ENCODE measurements at places on chromosomes 4 and X.

DNA sequence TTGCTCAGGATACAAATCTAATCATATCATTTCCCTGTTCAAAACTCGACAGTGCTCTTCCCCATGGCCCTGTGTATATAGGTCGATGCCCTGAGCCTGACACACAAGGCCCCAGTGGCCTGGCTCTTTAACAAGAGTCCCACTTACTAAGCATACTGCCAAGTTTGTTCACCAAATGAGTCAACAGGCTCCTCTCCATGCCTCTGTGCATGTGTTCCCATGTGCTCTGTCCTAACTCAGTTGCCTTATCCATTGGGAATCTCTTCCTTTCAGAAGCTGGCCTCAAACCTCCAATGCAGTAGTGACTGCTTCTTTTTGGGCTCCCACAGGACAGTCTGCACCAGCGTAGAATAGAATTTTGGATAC is 18.9 kb upstream of the CXCR3 start:
- DNase-seq, result no peak

DNA sequence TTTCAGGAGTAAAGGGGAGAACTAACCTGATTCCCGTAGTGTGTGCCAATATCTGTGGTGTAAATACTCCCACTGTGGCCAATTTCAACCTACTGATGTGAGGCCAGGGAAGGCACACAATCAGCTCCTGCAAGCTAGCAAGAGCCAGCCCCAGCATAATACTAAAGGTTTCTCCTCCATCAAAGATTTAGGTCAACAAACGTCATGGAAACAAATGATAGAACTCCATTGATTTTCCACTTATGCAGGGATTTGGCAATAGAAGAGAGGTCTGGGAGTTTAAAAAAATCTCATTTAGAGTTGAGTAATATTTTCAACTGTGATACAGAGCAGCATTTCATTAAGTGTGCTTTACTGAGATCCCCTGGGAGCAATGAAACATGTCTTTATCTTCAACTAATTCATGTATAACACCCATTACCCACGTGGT is 15.8 kb upstream of the VEGFD start:
- no peak for DNase-seq

GRCh38 chrX:119573222-119573621 is 1.1 kb upstream of the UBE2A start:
- no peak for DNase-seq

GRCh38 chr4:182144626-182145333 is 98.4 kb upstream of the TENM3 start:
- DNase-seq, result no peak

DNA sequence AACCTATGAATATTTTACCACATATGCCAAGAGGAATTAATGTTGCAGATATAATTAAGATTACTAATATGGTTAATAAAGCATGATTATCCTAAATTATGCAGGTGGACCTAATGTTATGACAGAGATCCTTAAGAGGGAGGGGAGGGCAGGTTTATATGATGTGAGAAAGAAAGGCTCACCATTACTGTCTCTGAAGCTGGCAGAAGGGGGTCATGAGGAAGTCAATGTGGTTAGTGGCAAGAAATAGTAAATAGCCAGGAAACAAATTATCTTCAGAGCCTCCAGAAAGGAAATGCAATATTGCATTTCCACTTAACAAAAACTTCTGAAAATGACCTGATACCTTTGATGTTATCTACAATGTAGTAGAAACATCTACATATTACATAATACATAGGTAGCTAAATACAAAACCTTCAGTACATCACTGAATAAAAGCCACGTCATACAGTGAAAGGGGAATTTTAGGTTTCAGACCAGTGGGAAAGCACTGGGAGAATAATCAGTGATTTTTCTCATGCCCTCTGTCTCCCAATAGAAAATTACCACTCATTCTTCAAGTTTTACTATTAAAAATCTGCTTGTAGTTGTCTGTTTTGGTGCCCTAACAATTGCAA is 609.2 kb downstream of the SPOCK3 start:
- DNase-seq, result no peak

- DNase-seq, result no peak
Observed at GRCh38 chr4:118997601-118998000, 108.9 kb downstream of the SYNPO2 start.

- DNase-seq, result no peak
Observed at GRCh38 chr4:152104356-152104755, 343.5 kb upstream of the GATB start.

- no peak for DNase-seq
Observed at GRCh38 chr4:20253735-20254409, 2.2 kb downstream of the SLIT2 start.

DNA sequence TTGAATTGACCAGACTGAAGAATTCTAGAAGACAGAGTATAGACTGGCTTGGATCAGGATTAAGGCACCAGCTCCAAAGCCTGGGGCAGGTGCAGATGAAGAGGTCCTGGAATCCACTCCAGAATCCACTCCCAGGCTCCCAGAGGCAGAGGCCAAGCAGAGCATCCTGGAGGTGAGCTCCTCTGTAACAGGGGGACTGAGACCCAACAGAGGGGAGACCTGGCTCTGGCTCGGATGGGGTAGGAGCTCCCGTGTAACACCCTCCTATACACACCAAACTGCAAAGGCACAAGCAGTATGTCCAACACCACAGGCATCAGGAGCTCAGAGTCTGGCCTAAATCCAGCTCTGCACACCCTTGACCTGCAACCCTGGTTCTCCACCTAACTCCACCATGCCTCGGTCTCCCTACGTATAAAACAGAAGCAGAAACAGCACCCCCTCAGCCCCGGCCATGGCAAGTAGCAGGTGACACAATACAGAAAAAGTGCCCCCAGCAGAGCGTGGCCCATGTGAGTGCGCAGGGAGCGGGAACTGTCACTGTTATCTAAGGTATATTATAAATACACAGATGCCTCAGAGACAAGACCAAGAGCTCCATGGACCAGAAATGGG is 14.9 kb downstream of the RNF212 start:
- DNase-seq, result no peak

DNA sequence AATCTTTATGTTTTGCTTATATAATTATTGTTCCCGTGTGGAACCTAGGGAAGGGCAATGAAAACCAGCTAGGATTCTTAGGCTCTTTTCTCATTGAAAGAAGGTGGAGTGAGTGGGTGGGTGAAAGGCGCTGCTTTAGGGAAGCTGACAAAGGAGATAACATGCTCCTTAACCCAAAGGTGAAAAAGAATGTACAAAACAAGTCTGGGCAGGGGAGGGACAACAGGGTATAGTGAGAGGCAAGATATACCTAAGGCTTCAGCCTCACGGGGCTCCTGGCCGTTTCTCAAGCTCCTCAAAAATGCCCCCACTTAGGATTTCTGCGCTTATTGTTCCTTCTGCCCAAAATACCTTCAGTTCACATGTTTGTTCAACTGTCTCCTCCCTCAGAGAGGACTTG is 1.8 kb downstream of the SH2D1A start:
- DNase-seq, result no peak

- no peak for DNase-seq
Observed at GRCh38 chrX:39337451-39337850, 536.2 kb downstream of the MID1IP1 start.

- DNase-seq, result no peak
Observed at GRCh38 chr4:6466756-6467381, 5.5 kb downstream of the PPP2R2C start.

DNA sequence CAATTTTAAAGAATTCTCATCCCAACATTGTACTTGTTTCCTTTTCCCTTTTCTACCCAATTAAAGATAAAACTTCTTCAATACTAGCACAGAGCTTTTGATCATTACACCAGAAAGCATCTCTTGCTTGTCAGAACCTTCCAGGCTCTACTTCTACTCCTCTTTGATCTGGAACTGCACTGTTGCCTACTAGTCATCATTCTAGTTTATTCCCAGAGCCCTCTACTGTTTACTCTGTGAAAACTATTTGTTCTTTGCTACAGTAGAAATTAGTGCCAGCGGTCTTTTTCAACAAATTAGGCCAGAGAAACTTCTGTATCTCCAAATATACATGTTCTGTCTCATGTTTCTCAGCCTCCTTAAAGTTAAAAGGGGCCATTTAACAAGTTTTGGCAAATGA is 46.8 kb upstream of the TMPRSS11F start:
- no peak for DNase-seq

DNA sequence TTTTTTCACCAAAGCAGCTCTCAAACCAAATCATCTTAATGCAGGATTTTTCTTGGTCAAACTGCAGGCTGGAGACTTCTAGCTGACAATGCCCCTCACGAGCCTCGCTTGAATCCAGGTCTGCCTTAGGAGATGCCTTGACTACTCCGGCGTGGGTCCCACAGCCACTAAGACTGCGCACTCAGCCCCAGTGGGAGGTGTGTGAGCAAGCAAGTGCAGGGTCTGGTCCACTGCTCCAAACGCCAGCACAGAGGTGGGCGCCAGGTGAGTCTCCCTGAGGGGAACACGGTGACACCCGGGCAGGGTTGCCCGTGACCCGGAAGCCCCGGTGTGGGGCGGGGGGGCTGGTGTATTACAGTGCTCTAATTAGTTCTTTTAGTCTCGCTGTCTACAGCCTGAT is 838.3 kb downstream of the NLGN4X start:
- DNase-seq, result no peak

GRCh38 chrX:74015379-74016019 is 288.5 kb upstream of the ZCCHC13 start:
- peak; percentile 29 for DNase-seq

DNA sequence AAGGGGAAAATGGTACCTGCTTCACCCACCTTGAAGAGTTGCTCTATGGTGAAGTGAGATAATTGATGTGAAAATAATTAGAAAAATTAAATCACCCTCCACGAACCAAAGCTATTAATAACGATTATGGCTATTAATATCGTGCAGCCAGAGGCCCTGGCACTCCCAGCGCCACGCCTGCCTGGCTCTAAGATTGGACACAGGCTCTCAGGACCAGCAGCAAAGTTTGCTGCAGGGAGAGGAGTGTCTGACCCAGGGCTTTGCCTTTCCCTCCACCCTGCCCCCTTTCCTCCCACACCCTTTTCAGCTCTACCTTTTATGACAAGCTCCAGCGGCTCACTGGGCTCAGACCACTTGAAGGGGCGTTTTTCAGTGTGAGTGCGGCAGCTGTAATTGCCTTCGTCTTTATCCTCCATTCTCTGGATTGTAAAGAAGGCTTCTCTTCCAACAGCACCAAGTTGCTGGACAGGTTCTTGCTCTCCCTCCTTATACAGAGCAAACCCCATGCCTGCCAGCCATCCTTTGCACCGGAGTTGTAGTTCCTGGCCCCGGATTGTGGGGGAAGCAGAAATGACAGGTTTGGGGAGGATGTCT is 11.5 kb downstream of the IGSF1 start:
- no peak for DNase-seq

GRCh38 chr4:145280541-145280940 is 100.2 kb upstream of the OTUD4 start:
- no peak for DNase-seq

- DNase-seq, result no peak
Observed at GRCh38 chrX:68634649-68635227, 12.7 kb upstream of the STARD8 start.

- no peak for DNase-seq
Observed at GRCh38 chr4:10061650-10062415, 40.5 kb upstream of the SLC2A9 start.

- DNase-seq, result no peak
Observed at GRCh38 chr4:33323393-33323792, 2603.2 kb downstream of the PCDH7 start.

DNA sequence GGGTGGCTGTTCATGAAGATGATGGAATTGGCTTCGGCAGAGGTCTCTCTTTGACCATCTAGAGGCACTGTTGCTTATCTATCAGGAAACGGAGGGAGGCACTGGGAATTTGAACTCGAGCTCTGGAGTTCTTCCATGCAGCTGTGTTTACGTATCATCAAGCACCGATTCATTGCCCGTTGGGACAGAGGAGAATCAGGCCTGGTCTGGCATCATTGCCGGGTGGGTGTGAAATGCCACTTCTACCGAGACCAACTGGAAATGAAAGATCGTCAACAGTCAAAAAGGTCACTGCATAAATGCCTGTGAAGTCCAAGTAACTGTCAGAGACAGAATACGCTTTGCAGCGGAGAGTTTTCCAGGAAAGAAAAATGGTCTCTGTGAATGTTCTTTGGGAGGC is 166.9 kb downstream of the ASMT start:
- no peak for DNase-seq

DNA sequence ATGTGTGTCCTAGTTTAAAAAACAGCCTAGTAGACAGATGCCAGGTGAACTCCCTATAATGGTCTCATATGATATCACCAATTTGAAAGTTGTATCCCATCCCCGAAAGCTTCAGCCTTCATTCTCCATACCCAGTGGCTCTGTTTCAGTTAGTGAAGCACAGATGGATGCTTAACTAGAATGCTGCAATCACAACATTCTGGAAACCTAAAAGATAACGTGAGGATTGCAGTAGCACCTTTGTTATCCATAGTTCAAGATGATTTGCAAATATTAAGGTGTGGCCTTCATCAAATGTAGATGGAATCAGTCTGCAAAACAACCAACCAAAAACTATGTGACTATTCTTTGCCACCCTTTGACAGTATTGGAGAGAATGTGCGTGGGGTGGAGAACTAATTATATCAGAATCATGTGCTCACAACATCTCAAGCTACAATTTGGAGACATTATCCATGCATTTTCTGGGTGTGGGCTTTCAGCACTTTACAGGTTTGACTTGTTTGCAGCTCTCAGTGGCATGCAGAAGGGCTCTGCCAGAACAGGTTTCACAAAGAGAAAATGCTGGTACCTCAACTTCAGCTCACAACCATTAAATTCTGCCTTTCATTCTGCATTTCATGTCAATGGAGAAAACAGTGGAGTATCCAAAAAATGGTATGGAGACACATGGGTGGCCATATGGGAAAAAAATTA is 18.3 kb upstream of the PPID start:
- no peak for DNase-seq

- DNase-seq, result no peak
Observed at GRCh38 chr4:15163284-15163645, 161.0 kb downstream of the CPEB2 start.

- DNase-seq, result no peak
Observed at GRCh38 chr4:141652161-141652778, 15.9 kb downstream of the IL15 start.

DNA sequence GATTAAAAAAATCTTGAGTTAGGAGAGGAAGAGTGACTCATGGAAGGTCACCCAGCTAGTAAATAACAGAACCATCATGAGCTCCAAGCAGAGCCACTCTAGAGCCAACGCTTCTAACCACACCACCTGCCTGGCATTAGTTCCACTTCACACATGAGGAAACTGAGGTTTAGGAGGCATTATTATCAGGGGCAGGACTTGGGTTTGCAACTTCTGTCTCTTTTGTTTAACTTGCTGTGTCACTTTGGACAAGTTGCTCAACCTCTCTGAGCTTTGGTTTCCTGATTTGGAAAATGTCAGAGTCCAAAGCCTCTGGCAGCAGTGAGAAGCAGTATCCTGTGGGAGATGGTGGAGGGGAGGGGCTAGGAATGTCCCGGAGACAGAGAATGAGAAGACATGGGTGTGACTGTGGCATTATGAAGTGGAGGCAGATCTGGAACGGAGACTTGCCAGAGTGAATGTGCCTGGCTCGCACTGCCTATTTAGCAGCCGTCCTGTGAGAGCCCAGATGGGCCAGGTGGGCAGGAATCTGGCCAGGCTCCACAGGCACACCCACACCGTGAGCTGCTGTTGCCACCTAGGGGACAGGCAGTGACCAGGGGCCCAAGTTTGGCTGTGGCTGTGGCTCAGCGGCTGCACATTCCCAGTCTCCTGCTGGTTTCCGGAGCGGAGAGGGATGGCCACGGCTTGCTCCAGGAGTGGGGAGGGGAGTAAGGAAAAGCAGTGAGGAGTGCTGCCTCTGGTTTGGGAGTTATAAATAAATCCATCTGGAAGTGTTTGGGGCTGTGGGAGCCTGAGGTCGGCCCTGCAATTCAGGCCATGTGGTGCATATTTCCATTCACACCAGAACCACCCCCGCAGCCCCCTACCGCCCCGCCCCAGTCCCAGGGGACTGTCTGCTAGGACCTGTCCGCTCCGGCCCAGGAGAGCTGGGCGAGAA is 93.4 kb downstream of the NHSL2 start:
- no peak for DNase-seq
